ENCODE measurements at places on chromosomes 11 and 22.

DNA sequence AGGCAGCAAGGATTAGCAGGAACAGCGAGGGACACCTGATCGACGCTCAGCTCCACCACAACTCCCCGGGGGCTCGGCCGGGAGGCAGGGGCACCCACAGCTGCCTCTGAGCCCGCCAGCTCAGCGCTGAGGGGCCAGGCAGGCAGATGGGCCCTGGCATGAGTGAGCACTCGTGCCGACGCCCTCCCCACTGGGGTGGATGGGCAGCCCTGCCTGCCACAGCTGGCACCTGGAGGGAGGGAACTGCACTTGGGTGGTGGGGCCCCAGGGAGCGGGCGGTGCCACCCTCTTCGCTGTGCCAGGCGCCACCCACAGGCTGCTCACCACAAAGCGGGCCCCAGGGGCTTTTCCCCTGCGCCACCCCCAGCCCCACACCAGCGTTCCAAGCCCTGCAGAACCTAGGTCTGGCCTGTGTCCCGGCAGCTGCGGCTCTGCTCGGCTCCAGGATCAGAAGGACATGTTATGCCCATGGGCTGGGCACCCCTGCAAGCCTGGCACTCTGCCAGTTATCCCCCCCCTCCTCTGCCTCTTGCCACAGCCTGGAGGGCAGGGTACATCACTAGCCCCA is 28.8 kb downstream of the WNT7B start:
- DNase-seq, result peak; percentile 31

DNA sequence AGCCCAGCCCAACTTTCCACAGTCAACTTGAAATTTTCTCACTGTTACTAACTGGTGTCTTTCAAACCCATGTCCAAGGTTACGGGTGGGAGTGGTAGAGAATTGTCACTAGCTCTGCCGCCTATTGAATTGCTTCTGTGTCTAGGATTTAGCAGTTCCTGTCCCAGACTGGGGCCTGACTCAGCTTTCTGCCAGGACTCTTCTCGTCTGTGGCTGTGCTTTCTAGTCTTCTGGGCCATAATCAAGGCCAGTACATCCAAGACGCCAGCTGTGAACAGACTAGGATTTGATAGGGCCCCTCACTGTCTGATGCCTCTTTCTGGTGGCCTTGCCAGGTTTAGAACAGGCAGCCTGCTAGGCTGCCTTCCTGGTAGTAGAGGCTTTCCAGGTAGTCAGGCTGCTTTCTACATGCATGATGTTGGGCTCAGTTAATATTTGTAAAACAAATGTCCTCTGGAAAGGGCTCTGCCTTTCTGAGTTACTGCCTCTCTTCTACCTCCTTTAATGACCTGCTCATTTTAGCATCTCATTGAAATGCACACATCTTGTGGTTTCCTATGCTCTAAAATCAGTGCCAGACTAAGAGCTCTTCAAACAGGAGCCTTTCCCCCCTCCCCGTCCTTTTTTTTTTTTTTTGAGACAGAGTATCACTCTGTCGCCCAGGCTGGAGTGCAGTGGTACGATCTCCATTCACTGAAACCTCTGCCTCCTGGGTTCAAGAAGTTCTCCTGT is 13.1 kb upstream of the HIKESHI start:
- DNase-seq, result no peak

- no peak for DNase-seq
Observed at GRCh38 chr11:45625611-45626010, 39.8 kb downstream of the CHST1 start.

- DNase-seq, result no peak
Observed at GRCh38 chr11:111441443-111441842, 62.4 kb upstream of the POU2AF1 start.

DNA sequence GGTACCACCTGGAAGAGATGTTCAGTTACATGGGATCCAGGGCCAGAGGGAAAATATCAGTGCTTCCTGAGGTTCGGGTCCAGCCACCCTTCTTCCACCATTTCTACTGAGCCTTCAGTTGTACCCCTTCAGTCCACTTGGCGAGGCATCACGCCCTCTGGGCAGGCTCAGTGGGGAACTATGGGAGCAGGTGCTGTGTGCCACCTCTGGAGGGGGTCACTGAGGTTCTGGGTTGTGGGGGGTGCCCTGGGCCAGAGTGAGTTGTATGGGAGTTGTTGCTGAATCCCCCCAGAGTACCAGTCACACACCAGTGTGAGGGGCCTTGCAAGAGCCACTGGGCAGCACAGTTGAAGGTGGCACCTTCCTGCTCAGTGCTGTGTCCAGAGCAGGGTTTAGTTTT is 2.7 kb upstream of the SREBF2 start:
- DNase-seq, result no peak

- DNase-seq, result no peak
Observed at GRCh38 chr11:105986554-105986953, 35.5 kb downstream of the MSANTD4 start.

GRCh38 chr11:18371279-18371678 is 23.1 kb upstream of the LDHA start:
- DNase-seq, result no peak

GRCh38 chr11:43810929-43811596 is 69.6 kb upstream of the ALKBH3 start:
- DNase-seq, result no peak

GRCh38 chr22:24741769-24742168 is 32.8 kb downstream of the PIWIL3 start:
- DNase-seq, result no peak

DNA sequence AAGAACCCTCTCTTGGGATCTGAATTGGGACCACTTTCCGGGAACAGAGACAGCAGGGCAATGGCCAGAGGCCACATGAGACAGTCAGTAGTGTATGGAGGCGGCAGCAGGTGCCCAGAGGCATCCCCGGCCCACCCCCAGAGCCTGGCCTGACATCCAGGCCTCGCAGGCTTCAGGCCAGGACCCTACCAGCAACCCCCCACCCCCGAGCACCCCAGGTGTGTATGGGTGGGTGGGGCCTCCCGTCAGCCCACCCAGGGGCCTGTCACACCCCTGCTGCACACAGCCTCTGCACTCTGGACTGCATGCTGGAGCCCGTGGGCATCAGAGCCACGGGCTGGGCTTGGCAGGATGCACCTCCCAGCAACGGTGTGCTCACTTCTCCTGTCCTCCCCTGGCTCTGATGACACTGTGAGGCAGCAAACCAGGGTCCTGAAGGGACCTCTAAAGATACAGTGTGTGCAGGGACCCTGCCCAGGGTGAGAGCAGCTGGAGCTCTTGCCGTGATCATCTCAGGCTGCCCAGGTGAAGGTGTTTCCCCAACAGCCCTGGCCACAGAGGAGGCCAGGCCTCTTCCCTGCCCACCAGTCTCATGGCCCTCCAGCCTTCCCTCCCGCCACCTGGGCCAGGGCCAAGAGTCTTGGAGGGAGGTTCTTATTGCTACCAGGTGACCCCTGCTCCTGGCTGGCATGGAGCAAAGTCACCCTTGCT is 88.8 kb upstream of the SEPTIN5 start:
- no peak for DNase-seq

- DNase-seq, result peak; percentile 53
Observed at GRCh38 chr22:30186041-30186440, 60.5 kb downstream of the LIF start.

GRCh38 chr11:19805376-19805775 is 92.7 kb downstream of the NAV2 start:
- no peak for DNase-seq

DNA sequence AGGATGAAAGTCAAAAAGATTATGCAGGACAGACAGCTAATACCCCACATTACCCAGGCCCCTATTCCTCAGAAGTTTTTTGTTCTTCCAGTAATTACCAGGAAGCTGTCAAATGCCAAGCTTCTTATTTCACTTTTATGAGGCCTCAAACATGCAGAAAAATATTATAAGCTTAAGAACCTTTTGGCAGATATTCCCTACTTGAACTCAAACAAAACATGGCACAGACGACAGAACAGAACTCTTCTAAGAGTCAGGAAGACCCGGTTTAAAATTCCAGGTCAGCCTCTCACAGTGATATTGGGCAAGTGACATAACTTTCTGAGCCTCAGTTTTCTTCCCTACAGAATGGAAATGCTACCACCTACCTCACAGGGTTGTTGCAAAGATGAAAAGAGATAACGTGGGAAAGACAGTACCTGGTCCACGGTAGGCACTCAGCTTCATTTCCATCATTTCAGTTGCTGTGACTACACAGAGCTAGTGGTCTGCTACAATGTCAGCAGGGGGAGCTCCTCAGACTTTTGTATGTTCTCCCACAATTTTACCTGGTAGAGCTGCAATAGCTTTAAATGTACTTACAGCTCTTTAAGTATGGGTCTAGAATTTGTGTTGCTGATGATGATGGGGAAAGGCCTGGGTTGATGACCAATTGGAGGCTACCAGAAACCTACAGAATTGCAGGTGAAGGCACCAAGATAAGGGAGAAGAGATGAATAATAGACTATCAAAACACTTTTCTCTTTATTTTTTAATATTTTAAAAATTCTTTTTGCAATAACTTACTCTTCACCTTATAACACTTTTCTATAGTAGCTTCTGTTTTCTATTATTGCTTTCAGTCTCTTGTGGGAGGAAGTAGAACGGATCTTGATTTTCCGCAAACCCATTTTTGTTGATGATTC is 98.3 kb upstream of the CHRM4 start:
- peak; percentile 66 for DNase-seq

GRCh38 chr11:106821291-106821690 is 197.0 kb downstream of the GUCY1A2 start:
- no peak for DNase-seq

GRCh38 chr11:108393046-108393445 is 74.3 kb downstream of the C11orf65 start:
- DNase-seq, result no peak

GRCh38 chr22:23164091-23164490 is 16.2 kb upstream of the BCR start:
- DNase-seq, result peak; percentile 25

GRCh38 chr11:86161837-86162236 is 82.7 kb upstream of the EED start:
- DNase-seq, result no peak

DNA sequence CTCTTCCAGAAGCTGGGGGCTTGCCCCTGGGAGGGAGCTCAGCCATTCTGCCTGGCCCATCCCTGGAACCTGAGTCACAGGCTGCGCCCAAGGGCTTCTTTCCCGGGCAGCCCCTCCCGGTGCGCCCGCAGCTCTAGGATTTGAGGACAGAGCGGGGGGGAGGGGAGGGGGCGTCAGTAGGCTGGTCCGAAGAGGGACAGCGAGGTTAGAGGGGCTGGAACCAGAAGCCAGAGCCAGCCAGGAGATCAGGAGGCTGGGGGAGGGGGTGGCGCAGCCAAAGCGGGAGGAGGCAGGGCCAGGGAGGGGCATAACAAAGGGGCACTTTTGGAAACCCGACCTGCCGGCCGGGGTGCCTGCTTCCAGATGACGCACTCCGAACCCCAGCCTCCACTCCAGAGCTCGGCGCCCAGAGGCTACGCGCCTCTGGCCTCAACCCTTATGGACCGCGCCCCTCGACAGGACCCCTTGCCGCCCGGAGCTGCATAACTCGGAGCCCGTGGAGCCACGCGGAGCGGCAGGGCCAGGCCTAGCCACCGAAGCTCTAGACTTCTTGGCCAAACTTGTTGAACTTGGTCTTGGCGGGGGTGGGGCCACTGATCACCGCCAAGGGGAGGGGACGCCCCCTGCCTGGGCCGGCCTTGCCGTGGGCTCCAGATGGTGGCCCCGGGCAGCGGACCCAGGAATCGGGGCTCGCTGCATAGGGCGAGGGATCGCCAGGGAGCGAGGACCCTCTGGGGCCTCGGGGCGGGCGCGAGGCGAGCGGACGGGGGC is 744 bp downstream of the PACSIN3 start:
- no peak for DNase-seq

DNA sequence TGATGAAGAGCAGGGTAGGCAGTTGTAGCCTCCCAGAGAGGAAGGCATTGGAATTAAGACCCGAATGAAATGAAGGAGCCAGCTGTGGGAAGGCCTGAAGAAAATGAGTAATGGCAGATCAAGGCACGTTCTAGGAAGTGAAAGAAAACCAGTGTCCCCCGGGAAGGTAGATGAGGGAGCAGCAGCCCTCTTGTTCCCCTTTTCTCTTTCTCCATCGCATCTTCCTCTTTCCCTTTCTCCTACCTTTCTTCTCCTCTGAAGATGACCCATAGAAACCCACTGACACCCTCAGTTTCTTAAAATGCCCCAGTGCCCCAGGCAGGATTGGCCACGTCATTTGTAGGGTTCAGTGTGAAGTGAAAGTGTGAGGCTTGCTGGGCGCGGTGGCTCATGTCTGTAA is 172.6 kb upstream of the SEZ6L start:
- no peak for DNase-seq

DNA sequence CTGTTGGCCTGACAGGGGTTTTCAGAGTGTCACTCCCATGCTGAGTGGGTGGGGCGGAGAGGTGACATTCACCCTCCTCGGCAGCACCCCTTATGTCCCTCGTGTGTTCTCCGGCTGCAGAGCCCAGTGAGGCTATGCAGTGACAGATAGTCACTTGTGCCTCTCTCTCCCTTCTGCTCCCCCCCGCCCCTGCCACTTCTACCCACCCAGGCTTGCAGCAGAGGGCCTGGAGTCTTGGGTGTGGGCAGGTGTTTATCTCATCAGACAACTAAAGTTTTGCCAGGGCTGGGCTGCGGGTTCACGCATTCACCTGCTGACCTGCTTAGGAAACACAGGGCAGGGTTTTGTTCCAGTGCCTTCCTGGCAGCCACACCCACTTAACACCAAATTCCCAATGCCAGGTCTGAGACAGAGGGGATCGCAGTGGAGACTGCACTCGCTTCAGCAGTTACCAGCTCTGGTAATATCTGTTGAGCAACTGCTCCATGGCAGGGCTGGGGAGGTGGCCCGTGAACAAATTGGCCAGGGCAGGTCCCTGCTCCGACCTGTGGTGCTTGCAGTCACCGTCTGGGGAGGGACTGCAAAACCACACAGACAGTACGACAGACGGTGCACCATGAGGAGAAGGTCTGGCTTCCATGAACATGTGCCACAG is 50.5 kb upstream of the ADA2 start:
- no peak for DNase-seq

GRCh38 chr22:48579928-48580309 is 1247.8 kb downstream of the BRD1 start:
- no peak for DNase-seq

- no peak for DNase-seq
Observed at GRCh38 chr11:134597452-134597851, 185.4 kb upstream of the B3GAT1 start.

- no peak for DNase-seq
Observed at GRCh38 chr22:38861170-38861876, 10.7 kb downstream of the CBX6 start.

- DNase-seq, result no peak
Observed at GRCh38 chr11:69208190-69209037, 52.7 kb downstream of the SMIM38 start.

- DNase-seq, result no peak
Observed at GRCh38 chr11:38667359-38667758, 2069.3 kb upstream of the RAG2 start.

DNA sequence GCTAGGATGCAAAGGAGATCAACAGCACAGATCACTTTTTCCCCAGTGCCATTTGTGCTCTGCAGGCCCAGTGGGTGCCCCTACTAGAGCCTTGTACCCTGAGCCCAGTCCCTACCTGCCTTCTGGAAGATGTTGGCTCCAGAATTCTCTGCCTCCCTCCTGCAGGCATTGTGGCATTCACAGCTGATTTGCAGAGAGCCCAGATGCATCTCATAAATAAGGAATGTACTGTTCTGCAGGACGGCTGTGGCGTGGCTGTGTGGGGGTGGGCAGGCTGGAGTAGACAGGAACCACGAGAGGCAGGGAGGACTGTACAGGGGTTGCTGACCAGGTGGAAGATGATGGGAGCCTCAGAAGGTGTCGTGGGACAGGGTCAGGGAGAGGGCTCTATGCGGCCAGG is 11.2 kb upstream of the MIAT start:
- DNase-seq, result peak; percentile 60

- no peak for DNase-seq
Observed at GRCh38 chr11:102269927-102270326, 47.4 kb upstream of the BIRC3 start.

Measured in NCI-H1092 treated with DMSO at 0.1 percent for 48 hours (cell line).